ENCODE measurements at places on chromosomes 13 and 19.

GRCh38 chr19:1847684-1848398, 442 bp downstream of the REXO1 start:
- DNase-seq = no peak

- no peak for DNase-seq
These were observed 41.4 kb downstream of the SLC7A9 start for GRCh38 chr19:32828139-32828538.

DNA sequence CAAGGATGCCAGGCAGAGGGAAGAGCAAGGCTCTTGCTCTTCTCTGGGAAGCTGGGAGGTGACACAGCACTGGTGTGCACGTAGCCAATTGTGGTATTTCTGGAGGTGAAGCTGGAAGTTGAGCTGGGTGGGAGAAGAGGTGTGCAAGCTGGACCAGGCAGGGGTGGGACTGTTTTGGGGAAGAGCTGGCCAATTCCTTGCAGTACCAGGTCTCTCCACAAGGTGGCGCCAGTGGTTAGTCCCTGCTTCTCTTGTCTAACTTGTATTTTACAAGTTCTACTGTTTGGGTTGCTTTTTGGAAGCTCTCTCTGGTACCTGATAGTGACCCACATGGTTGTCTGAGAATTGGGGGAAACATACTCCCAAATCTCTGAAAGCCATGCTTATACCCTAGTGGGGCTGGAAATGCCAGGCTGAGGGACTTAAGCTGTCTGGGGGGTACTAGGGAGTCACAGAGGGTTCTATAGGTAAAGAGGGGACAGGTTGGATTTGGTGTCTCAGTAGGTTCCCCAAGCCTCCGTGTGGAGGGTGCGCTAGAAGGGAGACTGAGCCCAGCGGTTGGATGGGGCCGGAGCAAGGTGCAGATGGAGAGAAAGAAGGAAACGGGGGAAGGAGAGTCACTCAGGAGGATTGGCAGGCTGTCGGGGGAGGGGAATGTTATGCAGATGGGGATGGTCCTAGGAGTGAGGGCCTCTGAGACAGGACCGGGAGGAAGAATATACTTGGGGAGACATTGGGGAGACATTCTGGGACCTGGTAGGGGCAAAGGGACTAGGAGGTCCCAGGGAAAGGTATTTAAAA, 3.0 kb downstream of the HPN start:
- peak; percentile 68 for DNase-seq

DNA sequence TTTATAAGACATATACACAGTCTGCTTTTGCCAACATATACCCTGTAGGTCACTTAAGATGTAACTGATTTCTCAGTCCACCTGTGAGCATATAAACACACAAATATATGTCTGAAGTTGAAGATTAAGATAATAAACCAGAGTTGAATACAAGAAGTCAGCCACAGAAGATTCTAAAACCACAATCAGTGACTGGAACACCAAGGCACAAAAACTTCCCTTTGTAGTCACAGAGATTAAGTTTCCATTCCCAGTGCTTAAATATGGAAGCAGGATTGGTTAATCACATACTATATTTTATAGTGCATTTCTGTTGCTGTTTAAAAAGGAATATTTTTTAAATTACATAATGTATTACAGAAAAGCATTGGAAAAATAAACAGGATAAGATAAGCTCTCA, 39.9 kb downstream of the MTMR6 start:
- no peak for DNase-seq

- DNase-seq = no peak
These were observed 44.7 kb upstream of the TFDP1 start for GRCh38 chr13:113539822-113540221.

DNA sequence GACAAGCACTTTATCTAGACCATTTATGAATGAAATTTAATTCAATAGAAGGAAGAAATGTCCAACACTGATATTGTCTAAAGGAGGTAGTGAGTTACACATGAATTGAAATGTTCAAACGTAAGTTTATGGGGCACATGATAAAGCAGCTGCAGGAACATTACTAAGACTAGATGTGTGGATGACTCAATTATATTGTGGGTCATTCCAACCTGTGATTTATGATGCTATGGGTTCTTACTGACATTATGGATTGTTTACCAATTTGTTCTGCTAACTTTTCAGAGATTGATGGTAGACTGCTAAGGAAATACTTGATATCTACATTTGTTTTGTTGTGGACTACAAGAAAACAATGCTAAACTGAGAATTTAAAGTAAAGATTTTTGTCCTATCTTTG, 56.1 kb upstream of the ATXN8OS start:
- DNase-seq = no peak

GRCh38 chr19:34244611-34245299, 9.6 kb upstream of the GARRE1 start:
- DNase-seq = no peak

DNA sequence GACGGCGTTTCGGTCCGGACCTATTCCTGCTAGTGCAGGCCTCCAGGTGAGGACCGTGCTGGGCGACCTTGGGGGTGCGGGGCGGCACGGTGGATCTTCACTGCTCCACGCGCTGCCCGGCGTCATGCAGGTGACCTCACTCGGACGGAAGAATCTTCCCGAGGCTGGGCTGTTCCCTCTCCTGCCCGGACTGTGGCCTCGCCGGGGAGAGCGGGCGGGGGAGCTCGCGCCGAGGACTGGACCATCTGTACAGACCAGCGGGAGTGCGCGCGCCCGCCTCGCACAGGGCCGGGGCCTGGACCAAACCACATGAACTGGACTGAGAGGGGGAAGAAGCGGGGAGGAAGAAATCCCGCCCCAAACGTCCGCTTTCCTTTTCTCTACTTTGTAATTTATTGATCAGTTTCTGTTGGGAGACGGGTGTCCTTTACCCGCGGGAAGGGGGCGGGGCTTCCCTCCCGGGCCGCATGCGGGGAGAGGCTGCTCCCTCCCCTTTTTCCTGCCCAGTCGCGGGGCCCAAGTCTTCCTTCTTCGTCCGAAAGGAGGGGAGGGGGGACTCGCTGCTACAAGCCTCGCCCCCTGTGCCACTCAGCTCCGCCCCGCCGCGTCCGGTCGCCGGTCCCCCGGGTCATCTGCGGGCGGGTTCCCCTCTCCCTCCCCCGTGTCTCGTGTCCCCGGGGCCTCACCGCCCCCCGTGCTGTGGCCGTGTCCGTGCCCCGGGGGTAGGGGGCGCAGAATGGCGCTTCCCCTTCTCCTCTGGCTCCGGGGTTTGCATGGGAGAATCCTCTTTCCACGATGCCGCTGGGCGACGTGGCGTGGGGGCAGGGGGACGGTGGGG, 4.9 kb downstream of the HRC start:
- peak; percentile 30 for DNase-seq

DNA sequence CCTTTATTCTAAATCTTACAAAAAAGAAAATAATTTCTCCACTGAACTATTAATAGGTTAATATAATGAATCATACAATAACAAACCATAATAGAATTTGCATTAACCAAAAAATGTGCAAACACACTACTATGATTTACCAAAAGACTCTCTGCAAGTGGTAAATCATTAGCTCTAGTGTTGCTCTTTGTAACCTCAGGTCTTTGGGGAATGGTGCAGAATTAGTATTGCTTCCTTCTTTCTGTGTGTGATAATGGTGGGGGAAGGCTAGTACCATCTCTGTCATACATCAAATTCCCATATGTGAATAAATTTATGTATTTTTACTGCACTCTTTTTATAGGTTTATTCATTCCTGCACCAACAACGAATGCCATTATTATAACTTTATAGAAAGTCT, 105.1 kb downstream of the COG6 start:
- no peak for DNase-seq

- DNase-seq = no peak
These were observed 371.1 kb upstream of the SPRY2 start for GRCh38 chr13:80712026-80712425.

GRCh38 chr13:75196147-75196837, 285.7 kb downstream of the TBC1D4 start:
- no peak for DNase-seq

DNA sequence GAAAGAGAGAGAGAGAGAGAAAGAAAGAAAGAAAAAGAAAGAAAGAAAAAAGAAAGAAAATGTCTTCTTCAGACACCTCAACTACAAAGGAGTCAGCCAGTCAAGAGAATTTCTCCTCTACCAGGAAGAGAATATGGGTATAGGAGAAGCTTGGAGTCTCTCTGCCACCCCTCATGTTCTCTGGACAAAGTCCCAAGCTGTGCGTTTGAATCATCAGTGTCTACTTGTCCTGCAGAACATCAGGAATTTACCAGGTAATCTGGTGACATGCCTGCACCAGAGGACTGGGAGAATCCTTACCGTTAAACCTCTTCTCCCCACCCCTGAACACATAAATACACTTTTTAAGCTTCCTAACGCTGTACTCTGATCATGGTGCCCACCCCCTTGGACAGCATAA, 119.5 kb downstream of the TM9SF2 start:
- no peak for DNase-seq

DNA sequence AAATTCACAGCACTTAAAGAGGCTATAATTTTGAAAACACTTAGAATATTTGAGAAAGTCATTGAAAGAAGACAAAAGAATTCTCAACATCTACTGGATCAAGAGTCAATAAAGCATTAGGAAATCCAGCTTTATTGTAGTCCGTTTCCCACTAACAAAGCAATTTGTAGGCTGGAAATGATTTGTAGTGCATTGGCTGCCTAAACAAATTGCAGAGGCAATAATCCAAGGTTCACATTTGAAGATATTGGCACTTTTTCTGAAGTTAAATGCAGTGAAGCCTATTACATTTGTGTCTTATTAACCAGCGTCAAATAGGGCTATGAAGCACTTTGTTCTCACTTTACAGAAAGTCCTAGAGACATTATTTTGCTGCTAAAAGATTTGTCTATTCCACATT, 848.1 kb upstream of the SLITRK1 start:
- no peak for DNase-seq

- DNase-seq = no peak
These were observed 2.1 kb downstream of the TEX30 start for GRCh38 chr13:102771298-102772041.

GRCh38 chr13:46062185-46062584, 9.6 kb upstream of the ZC3H13 start:
- DNase-seq = no peak

DNA sequence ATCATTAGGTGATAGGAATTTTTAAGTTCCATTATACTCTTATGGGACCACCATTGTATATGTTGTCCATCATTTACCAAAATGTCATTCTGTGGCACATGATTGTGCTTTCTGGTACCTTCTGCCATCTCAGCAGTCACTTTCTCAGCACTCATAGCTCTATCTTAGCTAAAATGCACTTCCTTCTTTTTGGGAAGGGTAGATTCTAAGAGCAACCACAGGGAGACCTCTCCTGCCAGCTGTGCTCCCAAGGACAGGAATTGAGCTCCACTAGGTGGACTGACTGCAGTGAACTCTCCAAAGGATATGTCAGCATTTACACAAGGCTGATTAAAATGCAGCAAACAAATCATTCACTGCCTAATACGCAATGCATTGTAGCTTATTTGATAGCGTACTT, 91.8 kb upstream of the OBI1 start:
- no peak for DNase-seq

- no peak for DNase-seq
These were observed 13.8 kb upstream of the MEIS3 start for GRCh38 chr19:47433121-47433520.

- no peak for DNase-seq
These were observed 85.3 kb downstream of the FLT1 start for GRCh38 chr13:28409648-28410047.

GRCh38 chr19:33227242-33227650, 1.6 kb upstream of the SLC7A10 start:
- DNase-seq = no peak

DNA sequence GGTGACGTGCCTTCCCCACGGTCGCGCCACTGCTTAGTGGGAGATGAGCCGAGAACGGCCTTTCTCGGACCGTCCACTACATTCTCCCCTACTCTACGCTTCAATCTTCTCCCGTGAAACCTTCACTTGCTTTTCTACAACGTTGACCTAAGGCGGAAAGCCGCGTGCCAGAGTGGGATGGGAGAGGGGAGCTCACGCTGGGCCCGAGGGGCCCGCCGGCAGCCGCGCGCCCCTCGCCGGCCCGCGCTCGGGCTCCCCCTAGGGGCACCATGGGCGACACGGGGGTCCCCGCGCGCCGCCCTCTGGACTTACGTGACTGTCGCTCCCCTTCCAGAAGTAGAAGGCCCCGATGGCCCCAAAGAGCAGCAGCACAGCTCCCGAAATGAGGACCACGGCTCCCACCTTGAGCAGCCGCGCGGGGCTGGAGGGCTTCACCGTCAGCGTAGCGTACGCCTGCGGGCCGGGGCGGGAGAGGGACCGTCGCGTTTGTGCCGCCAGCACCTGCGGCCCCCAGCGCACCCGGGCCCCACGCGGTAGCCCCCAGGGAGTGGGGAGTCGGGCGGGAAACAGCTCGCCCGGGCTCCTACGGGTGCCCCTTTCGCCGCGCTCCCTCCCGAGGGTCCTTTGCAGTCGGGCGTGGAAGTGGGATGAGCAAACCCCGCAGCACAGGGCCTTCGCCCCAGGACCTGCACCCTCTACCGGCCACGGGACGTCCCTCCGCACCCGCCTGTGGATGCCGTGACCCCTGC, 727 bp downstream of the CNMD start:
- DNase-seq = no peak

DNA sequence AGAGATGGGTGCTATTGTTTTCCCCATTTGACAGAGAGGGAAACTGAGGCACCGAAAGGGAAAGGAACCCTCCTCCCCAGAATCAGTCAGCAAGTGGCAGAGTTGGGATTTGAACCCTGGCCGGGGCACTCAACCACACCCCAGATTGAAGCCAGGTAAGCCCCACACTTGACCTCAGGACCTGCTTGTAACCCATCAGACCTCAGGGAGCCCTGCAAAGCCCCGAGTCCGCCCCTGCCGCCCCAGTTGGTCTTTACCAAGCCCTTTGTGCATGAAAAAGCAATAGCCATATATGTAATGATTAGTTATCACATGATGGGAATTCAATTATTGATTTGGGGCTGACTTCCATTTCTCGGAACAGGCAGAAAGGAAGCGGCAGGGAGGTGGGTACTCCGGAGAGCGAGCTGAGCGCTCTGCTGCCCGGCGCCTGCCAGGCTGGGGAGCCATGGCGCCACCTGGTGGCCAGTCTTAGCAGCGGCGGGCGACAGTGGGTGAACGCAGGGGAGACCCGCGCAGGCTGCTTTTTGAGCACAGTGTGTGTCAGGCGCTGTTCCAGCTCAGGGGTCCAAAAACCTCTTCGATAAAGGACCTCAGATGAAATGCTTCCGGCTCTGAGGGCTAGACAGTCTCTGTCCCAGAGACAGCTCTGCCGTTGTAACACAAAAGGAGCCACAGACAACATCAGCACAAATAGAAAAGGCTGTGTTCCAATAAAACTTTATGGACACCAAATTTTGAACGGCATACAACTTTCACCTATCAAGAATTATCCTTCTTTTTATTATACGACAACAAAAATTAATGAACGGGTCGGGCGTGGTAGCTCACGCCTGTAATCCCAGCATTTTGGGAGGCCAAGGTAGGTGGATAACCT, 82.9 kb upstream of the CACNA1A start:
- peak; percentile 78 for DNase-seq

DNA sequence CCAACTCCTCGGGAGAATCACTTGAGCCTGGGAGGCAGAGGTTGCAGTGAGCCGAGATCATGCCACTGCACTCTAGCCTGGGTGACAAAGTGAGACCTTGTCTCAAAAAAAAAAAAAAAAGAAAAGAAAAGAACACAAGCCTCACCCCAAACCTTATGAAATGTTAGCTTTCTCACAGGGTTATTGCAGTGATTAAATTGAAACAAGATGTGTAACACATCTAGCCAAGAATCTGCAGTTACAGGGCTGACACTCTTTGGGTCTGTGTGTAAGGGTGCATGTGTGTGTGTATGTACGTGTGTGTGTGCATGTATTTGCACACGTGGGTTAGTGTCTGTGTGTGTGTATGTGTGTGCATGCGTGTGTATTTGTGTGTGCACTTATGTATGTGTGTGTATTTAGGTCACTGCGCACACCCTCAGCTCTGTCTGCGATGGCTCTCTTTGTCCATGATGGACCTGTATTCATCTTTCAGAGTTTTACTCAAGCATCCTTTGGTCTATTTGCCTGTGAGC, 336.3 kb downstream of the UQCRFS1 start:
- DNase-seq = no peak

Data from T-helper 9 cell (primary cell).